HCT116 (cell line): ENCODE measurements at places on chromosomes 3 and 15.

GRCh38 chr15:76932135-76932966 is 802 bp downstream of the RCN2 start:
- peak overlapping the region; percentile 81 for H3K4me3 ChIP-seq
- DNase-seq: no peak
- peak overlapping the region; percentile 65; the same call in 1 of the 2 replicates for H3K27ac ChIP-seq
- peaks cover 13% of the 10 kb centered on the region; the same call in 1 of the 2 replicates for H3K36me3 ChIP-seq

DNA sequence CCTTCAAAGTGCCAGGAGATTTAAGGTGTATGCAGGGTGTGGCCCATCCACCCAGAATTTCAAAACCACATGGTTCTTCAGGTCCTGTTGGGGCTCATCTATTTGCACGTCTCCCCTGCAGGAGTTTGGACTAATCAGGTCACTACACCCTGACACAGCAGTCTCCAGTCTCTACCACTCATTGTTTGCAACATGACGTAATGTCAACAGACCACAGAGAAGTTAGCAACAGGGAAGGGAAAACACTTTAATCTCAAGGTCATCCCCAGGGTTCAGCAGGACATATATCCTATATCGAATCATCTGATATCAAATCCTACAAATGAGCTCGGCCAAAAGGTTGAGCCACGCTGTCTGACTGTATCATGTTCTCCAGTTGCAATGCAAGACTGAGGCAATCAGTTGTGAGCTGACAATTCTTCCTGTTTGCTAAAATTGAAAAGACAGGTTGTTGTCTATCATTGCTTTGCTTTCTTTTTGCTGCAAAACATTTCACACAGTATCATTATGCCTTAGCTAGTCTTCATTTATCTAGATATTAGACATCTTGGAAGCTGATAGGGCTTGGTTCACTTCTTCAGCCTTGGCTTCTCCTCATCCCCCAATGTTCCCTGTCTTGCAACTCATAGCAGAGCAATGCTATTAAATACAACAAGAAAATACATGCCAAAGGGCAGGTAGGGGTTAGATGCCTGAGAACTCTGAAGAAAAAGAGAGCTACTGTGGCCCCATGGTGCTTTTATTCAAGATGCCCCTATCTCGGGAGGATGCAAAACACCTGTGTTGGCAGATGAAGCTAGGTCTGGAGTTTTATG is 13.4 kb upstream of the LEKR1 start:
- H3K27me3 ChIP-seq: no peaks in the 10 kb centered on the region
- no peak overlapping the region for H3K27ac ChIP-seq
- 0 out of 2 replicates have a peak overlapping the region, but pooled peaks have one; percentile 0 for H3K4me3 ChIP-seq
- H3K36me3 ChIP-seq: 0 out of 2 replicates have a peak, but pooled peaks cover 4% of the 10 kb centered on the region
- H3K4me1 ChIP-seq: peaks cover 20% of the 10 kb centered on the region

DNA sequence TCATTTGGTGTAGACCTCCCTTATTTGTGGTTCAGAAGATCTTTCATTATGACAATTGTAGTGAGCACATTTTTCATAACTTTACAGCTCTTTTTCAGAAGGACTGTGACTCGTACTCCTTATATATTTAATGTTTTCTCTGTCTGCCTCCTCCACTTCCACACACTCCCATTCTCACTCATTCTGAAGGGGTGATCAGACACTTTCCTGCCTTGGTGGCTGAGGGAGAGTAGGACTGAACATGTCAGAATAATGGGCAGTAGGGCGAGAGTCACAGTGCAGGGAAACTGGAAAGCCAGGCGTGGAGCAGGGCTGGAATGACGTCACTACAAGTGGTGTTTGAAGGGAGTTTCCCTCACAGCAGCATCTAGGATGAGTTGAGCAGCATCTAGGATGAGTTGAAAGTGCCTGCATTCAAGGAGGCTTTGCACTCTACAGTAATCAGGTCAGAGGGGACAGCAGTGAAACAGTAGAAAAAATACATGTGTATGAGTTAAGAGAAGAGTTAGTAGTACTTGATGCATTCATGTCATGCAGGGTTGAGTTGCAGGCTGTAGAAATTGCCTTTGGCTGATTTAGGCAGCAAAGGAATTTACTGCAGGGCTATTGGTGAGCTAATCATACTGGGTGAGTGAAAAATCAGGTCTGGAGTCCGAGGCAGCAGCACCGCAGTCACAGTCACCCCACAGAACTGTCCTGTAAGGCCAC is 36.3 kb upstream of the FBXL22 start:
- DNase-seq: no peak
- H3K27me3 ChIP-seq: no peaks in the 10 kb centered on the region
- H3K4me1 ChIP-seq: no peaks in the 10 kb centered on the region
- H3K36me3 ChIP-seq: peaks cover 15% of the 10 kb centered on the region
- no peak overlapping the region for H3K27ac ChIP-seq

- H3K27ac ChIP-seq: no peak overlapping the region
- H3K27me3 ChIP-seq: peaks cover 6% of the 10 kb centered on the region; the same call in 1 of the 2 replicates
- no peaks in the 10 kb centered on the region for H3K36me3 ChIP-seq
- DNase-seq: no peak
- H3K4me3 ChIP-seq: no peak overlapping the region
Observed at GRCh38 chr3:44048196-44048924, 193.3 kb upstream of the TOPAZ1 start.

DNA sequence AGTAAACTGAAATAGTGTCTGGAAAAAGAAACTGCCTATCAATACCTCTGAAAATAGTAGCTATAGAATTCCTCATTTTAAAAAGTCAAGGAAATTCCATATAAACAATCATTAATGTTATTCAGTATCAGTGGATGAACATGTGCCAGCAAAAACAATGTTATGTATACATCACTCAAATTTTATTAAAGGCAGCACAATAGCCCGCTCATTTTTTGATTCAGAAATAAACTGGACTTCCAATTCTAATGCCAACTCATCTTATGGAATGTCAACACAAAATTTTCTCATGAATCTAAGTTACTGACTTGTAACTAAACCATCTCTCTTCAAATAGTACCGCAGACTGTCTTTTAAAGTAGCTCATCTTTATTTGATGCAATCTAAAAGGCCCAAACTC is 19.0 kb downstream of the THBS1 start:
- no peaks in the 10 kb centered on the region for H3K27me3 ChIP-seq
- no peak for DNase-seq
- no peaks in the 10 kb centered on the region for H3K4me1 ChIP-seq

- no peak overlapping the region for H3K27ac ChIP-seq
- H3K36me3 ChIP-seq: no peaks in the 10 kb centered on the region
- no peak overlapping the region for H3K4me3 ChIP-seq
- DNase-seq: no peak
- no peaks in the 10 kb centered on the region for H3K27me3 ChIP-seq
- H3K4me1 ChIP-seq: no peaks in the 10 kb centered on the region
Observed at GRCh38 chr3:16898595-16899395, 14.0 kb downstream of the PLCL2 start.

- no peak for DNase-seq
- no peak overlapping the region for H3K4me3 ChIP-seq
- no peaks in the 10 kb centered on the region for H3K27me3 ChIP-seq
- H3K36me3 ChIP-seq: no peaks in the 10 kb centered on the region
Observed at GRCh38 chr15:84921121-84921520, 36.7 kb downstream of the SLC28A1 start.

- H3K4me3 ChIP-seq: no peak overlapping the region
- peaks cover 24% of the 10 kb centered on the region for H3K4me1 ChIP-seq
- no peaks in the 10 kb centered on the region for H3K36me3 ChIP-seq
- H3K27me3 ChIP-seq: no peaks in the 10 kb centered on the region
Observed at GRCh38 chr3:4716706-4717362, 223.7 kb downstream of the ITPR1 start.

- no peaks in the 10 kb centered on the region for H3K27me3 ChIP-seq
- no peak overlapping the region for H3K4me3 ChIP-seq
- H3K4me1 ChIP-seq: no peaks in the 10 kb centered on the region
- no peak overlapping the region for H3K27ac ChIP-seq
- H3K36me3 ChIP-seq: no peaks in the 10 kb centered on the region
Observed at GRCh38 chr3:40938591-40938990, 260.7 kb upstream of the CTNNB1 start.

GRCh38 chr15:95739131-95739530 is 591.4 kb upstream of the NR2F2 start:
- H3K4me1 ChIP-seq: no peaks in the 10 kb centered on the region
- no peak overlapping the region for H3K27ac ChIP-seq
- H3K27me3 ChIP-seq: no peaks in the 10 kb centered on the region
- H3K36me3 ChIP-seq: no peaks in the 10 kb centered on the region

GRCh38 chr3:52563984-52564383 is 27.6 kb downstream of the UQCC5 start:
- peaks cover 17% of the 10 kb centered on the region for H3K36me3 ChIP-seq
- H3K27ac ChIP-seq: no peak overlapping the region
- no peak overlapping the region for H3K4me3 ChIP-seq
- DNase-seq: no peak
- peaks cover 17% of the 10 kb centered on the region for H3K4me1 ChIP-seq
- no peaks in the 10 kb centered on the region for H3K27me3 ChIP-seq

GRCh38 chr15:99002226-99002625 is 5.4 kb downstream of the PGPEP1L start:
- no peak for DNase-seq
- no peaks in the 10 kb centered on the region for H3K27me3 ChIP-seq
- H3K27ac ChIP-seq: no peak overlapping the region
- no peaks in the 10 kb centered on the region for H3K36me3 ChIP-seq
- H3K4me3 ChIP-seq: no peak overlapping the region
- no peaks in the 10 kb centered on the region for H3K4me1 ChIP-seq

- peaks cover 21% of the 10 kb centered on the region for H3K4me1 ChIP-seq
- no peak overlapping the region for H3K27ac ChIP-seq
- H3K4me3 ChIP-seq: no peak overlapping the region
- H3K36me3 ChIP-seq: no peaks in the 10 kb centered on the region
Observed at GRCh38 chr3:171791692-171792076, 18.6 kb downstream of the PLD1 start.

DNA sequence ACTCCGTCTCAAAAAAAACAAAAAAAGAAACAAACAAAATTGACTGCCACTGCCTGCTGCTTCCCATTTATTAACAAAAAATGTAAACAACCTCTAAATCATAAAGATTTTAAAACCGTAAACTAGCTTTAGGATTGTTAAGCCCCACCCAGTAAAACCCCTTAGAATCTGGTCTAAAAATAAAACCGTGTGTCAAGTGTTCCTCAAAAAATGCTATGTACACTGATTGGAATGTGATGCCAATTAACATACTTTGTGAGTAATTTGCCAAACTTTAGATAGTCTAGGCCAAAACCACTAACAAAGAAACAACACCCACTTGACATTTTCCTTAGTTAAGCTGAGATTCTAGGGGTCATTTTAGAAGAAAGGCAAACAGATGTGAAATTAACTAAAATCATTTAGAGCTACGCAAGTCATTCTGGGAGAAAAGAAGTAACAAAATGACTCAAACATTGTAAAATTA is 5.3 kb downstream of the RAF1 start:
- H3K4me3 ChIP-seq: 0 out of 2 replicates have a peak overlapping the region, but pooled peaks have one; percentile 12
- H3K27me3 ChIP-seq: no peaks in the 10 kb centered on the region
- no peaks in the 10 kb centered on the region for H3K36me3 ChIP-seq
- H3K27ac ChIP-seq: peak overlapping the region; percentile 27; the same call in 1 of the 2 replicates

GRCh38 chr3:167467848-167468611 is 5.8 kb downstream of the SERPINI2 start:
- no peaks in the 10 kb centered on the region for H3K36me3 ChIP-seq
- H3K27me3 ChIP-seq: no peaks in the 10 kb centered on the region
- no peak overlapping the region for H3K27ac ChIP-seq
- H3K4me1 ChIP-seq: no peaks in the 10 kb centered on the region
- DNase-seq: no peak
- H3K4me3 ChIP-seq: no peak overlapping the region
